ENCODE measurements at places on chromosomes 7 and 10.

DNA sequence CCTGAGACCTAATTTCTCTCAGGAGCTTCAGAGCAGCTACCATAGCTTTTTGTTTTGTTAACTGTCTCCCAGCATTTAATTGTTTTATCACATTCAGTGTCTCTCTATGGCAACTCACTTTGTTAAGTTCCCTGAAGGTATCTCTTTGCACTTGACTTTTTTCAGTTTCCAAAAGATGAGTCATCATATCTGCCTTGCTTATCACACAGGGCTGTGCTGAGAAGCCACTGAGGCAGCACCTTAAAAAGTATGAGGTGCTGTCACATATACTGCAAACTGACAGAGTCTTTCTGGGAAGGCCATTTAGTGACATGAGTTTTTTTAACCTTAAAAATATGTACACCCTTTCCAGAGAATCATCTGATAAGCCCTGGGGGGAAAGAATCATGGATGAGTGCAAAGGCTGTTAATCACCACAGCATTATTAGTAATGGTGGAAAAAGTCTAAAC lies 56.8 kb downstream of the PPP1R3C start:
- DNase-seq = no peak

- DNase-seq = no peak
These were observed 1.0 kb downstream of the SEPHS1 start for GRCh38 chr10:13347043-13347499.

- no peak for DNase-seq
These were observed 15.0 kb upstream of the GFRA1 start for GRCh38 chr10:116287906-116288501.

GRCh38 chr7:78558566-78558965 lies 760.0 kb downstream of the PHTF2 start:
- no peak for DNase-seq

DNA sequence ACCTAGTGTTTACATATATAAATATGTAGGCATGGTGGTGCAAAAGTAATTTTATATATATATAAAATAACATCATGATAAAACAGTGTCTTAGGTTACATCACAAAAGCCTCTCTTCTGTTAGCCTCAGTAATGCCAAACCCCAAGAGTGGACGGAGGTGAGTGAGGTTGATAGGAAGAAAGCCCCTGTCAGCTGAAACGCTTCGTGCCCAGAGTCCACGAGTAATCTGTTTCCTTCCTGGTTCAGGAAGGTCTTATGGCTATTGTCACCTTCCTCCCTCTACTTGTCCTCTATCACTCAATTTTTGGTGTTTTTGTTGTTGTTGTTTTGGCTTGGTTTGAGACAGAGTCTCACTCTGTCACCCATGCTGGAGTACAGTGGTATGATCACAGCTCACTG lies 41.5 kb downstream of the THNSL1 start:
- DNase-seq = no peak

GRCh38 chr7:100583132-100584053 lies 2.5 kb downstream of the LRCH4 start:
- DNase-seq = peak; percentile 60
